ENCODE measurements at places on chromosomes 7 and 10.

GRCh38 chr10:605632-606325, 83.7 kb downstream of the DIP2C start:
- no peak for DNase-seq

GRCh38 chr10:80277016-80277415, 12.4 kb downstream of the MAT1A start:
- no peak for DNase-seq

DNA sequence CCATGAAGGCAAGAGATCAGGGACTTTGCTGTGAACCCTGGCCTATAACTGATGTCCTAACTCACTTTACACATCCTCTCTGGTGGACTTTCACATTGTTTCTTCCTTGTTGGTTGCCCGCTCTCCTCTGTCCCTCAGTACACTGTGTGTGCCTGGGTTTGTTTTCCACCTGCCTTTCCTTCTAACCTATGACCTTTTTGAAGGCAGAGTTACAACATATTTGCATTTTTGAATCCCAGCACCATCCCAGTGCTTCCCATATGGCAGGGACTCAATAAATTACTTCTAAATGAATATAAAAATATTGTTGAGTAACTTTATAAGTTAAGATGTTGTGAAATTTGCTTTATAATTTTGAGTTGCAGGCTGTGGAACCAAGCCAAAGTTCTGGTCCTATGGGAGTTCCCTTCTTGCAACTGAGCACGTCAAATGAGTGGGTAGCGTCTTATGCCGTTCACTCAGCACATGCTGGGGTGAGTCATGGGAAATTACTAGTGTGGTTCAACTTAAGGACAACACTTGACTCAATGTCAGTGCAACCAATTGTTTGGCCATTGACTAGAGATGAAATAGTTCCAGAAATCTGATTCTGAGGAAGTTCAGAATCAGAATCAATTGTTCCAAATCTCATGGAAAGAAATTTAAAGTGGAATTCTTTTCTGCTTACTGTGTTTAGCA, 250.9 kb downstream of the TWIST1 start:
- DNase-seq: peak; percentile 100

GRCh38 chr10:131081376-131081775, 230.1 kb downstream of the TCERG1L start:
- no peak for DNase-seq

- no peak for DNase-seq
These were observed 35.3 kb upstream of the HIBADH start for GRCh38 chr7:27697861-27698430.

GRCh38 chr10:70057306-70057705, 4.7 kb downstream of the MACROH2A2 start:
- no peak for DNase-seq

DNA sequence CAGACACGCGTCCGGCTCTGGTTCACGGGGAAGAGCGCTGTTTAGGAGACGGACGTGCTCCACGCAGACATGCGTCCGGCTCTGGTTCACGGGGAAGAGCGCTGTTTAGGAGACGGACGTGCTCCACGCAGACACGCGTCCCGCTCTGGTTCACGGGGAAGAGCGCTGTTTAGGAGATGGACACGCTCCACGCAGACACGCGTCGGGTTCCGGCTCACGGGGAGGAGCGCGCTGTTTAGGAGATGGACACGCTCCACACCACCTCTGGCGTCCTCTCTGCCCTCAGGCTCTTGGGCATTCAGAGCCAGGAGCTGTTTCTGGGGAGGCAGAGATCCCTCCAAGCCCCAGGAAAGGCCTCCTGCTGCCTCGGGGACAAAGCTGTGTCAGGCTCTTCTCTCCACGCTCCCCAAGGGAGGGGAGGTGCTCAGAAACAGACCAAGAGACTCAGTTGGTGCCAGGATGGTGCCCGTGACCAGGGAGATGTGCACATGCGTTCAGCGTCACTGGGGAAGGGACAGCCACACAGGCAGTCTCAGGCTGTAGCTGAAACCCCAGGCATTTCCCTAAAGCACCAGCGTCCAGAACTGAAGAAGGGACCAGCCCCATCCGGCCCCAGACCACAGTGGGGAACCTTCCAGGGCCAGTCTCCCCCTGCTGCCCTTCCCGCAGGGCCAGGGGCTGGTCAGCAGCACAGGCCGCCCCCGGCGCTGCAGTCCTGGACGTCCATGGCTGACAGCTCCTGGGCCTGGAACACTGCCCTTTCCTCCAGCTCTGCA, 175.6 kb downstream of the ELFN1 start:
- no peak for DNase-seq

DNA sequence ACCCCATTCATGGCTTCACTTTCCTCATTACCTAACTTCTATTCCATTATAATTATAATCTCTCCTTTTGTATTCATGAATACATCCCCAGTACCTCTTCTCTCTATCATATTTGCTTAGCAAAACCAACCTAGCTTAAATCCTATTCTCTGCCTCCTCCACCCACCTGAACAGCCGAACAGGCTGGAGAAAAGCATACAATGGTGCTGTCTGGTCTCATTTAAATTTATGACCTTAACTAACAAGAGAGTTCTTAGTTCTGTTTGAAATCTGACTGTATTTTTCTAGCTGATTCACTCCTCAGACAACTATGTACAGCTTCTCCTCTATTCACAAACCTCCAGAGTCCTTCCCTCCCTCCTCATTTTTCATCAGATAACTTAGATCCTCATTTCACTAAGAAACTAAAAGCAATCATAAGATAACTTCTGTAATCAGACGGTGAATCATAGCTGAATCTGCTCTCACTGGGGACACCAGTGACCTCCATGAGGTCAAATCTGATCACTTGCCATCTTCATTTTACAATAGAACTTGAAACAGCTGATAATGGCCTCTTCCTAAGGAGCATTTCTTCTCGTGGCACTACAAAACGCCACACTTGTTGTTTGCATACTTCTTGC, 233.9 kb upstream of the AOAH start:
- no peak for DNase-seq
